ENCODE measurements at places on chromosomes 12 and 14.

DNA sequence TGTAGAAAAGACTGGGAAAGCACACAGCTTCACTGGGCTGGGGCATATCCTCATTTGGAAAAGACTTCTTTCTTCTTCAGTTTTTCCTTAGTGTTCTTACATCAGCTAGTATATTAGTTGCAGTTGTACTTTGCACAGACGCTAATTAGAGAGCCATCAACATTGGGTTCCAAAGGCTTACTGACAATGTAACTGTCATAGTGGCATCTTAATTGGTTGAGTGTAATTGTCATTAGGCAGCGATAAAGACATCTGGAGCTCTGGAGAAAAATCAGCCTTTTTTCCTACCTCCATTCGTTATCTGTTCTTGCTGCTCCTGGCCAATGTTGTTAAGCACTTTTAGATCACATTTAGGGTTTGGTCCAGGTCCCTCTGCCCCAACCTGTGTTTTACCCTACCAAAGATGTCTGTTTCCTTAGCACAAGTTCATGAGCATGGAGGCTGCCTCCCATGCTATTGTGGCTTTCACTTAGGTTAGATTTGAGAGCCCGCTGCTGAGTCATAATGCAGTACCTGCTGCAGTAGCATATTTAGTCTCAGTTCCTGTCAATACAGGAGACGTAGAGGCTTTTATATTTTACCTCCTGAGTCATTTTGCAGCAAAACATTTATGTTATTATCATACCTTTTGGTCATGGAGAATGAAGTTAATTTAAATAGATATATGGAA lies 49.2 kb downstream of the FBXW8 start:
- DNase-seq, result no peak

GRCh38 chr12:109156586-109156985 lies 40.2 kb downstream of the ACACB start:
- DNase-seq, result no peak

DNA sequence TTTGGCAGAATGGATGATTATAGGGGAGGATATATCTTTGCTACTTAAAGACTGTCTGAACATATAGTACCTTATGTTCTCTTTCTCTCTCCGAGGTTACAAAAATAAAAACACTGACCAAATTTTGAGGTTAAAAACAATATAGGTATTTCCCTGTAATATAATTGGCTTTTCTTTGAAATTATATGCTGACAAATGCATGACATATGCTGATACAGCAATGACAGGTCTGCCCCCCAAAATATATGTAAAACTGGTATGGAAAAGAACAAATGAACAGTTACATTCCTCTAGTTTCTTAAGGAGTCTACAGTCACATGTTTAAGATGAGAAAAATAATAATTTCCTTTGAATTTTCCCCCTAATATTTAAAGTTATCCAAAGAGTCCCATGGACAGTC lies 405.7 kb downstream of the SOX5 start:
- no peak for DNase-seq

GRCh38 chr12:5806371-5807089 lies 138.5 kb downstream of the ANO2 start:
- no peak for DNase-seq

DNA sequence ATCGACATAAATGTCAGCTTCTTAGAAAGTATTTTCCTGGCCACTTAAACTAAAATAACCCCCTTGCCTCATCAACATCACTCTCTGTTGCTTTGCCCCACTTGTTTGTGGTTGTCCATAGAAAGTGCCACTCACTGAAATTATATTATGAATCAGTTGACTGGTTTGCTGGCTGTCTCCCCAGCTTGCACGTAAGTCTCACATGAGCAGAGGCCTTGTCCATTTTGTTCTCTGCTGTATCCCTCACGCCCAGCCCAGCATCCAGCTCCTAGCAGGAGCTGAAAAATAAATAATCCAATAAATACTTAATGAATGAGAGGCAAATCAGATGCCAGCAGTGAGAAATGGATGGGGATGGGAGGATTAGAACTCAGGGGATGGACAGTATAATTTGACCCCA lies 159.3 kb downstream of the KSR2 start:
- no peak for DNase-seq

DNA sequence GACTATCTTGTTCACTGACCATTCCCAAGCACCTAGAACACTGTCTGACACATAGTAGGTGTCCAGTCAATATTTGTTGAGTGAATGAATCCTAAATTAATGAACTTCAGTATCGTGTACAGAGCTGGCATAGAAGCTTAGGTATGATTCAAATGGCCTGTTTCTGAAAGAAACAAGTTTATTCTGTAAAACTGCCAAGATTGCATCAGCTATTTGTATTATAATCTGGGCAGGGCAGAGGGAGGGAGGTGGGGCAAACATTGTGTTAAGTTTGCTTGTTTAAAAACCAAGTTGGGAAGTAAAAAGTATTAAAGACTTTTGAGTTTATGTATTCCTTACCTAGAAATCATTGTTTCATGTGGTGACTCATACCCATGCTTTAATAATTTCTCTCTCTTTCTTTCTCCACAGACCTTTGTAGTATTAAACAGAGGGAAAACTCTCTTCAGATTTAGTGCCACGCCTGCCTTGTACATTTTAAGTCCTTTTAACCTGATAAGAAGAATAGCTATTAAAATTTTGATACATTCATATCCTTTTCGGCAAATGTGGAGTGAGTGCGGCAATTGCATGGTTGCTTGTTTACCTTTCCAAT lies 92.8 kb downstream of the SCN8A start:
- no peak for DNase-seq

GRCh38 chr14:60092526-60092920 lies 800 bp downstream of the PCNX4 start:
- peak; percentile 20 for DNase-seq
